ENCODE measurements at places on chromosomes 4 and X.

DNA sequence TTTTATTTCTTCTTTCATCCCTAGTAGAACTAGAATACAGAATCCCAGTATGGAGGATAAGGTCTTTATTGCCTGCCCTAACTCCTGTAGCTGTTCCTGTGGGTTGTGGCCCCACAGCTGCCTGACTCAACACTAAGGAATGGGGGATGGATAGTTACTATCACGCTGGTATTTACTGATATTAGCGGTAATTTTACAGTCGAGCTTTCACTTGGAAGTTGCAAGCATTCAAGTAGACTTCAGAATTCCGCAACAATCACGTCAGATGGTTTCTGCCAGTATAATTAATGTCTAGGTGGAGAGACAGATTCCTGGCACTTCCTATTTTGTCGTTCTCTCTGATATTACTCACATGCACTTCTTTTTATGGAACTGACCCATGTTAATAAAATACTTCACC, 489.8 kb downstream of the PABPC4L start:
- no peak for DNase-seq

GRCh38 chrX:153485396-153486080, 9.2 kb upstream of the BGN start:
- no peak for DNase-seq

GRCh38 chrX:44935640-44936039, 62.7 kb downstream of the KDM6A start:
- no peak for DNase-seq

DNA sequence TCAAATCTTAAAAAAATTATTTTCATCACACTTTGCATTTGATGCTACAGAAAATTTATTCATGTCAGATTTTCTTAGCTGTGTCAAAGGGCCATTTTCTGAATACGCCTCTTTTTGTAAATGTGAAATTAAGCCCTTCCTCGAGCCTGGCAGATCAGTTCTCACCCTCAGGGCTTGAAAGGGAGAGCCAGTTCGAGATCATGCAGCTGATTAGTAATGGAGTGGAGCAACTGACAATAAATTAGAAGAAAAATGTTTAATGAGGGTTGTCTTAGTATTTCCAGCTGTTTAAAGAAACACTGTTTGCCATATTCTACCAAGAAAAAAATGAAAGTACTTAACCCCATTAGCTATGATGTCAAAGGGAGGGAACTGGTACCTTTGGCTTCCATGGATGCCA, 28.7 kb downstream of the CC2D2A start:
- no peak for DNase-seq

GRCh38 chrX:13759152-13759718, 24.7 kb downstream of the OFD1 start:
- DNase-seq = no peak

DNA sequence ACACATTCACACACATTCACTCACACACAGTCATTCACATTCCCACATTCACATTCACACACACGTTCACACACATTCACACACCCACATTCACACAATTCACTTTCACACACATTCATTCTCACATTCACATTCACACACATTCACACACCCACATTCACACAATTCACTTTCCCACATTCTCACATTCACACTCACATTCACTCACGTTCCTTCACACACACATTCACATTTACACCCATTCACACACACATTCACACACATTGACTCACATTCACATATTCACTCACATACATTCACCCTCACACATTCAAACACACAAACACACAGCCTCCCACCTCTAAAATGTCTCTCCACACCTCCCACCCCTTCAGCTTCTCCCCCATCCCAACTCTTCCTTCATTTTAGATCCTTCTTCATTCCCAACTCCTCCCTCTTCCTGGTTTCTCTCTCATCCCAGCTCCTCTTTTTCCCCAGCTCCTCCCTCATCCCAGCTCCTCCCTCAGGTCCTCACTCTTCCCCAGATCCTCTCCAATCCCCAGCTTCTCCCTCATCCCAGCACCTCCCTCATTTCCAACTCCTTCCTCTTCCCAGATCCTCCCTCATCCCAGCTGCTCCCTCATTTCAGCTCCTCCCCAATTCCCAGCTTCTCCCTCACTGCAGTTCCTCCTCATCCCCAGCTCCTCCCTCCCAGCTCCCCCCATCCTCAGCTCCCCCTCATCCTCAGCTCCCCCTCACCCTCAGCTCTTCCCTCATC, 111.0 kb downstream of the FAM53A start:
- DNase-seq = no peak

DNA sequence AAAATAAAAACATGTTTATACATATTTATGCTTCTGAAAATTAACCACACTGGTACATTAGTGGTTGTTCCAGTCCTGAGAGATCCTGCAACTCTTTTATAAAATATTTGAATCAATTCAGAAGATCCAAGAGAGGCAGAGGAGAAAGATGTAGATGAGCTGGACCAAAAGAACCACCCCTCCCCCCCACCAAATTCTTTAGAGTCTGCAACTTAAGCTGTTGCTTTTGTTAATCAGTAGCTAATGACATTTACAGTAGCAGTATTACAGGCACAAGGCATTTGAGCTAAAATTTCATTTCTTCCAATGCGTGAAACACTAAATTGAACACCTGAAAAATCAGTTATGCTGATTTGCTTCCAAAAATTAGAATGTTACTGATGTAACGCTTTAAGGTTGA, 61.5 kb downstream of the PDK3 start:
- no peak for DNase-seq

- no peak for DNase-seq
Measured at GRCh38 chrX:22538580-22538979, 265.9 kb downstream of the CBLL2 start.

DNA sequence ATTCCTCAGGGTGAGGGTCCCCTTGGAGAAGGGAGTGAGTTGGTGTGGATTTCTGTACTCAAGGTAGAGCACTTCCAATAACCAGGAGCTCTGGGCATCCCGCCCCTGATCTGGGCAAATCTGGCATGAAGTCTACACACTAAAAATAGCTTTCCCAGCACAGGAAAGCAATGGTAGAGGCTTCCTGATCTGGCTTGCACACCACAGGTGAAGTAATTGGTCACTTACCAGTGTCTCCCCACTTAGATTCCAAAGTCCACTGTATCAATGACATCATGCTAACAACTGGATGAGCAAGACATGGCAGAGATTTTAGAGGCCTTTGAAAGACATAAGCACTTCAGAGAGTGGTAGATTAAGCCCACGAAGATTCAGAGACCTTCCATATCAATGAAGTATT, 17.8 kb upstream of the IDS start:
- DNase-seq = no peak

GRCh38 chr4:110085131-110085530, 113.3 kb downstream of the ELOVL6 start:
- DNase-seq = no peak

- DNase-seq = no peak
Measured at GRCh38 chrX:82848111-82848510, 660.0 kb upstream of the POU3F4 start.

DNA sequence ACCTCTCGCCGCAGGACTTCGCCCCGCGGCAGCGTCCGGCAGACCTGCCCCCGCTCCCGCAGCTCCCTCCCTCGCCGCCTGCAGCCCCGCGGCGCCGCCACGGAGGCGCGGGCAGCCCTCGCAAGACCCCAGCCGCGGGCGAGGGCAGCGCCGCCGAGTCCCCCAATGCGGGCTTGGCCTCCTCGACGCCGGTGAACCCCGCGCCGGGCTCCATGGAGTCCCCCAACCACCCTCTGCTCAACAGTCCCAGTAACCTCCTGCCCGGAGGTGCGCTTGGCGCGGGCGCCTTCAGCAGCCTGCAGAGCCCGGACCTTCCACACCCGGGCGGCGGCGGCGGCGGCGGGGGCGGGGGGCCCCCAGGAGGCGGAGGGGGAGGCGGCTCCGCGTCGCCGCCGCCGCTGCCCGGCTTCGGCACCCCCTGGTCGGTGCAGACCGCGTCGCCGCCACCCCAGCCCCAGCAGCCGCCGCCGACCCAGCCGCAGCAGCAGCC, 1.2 kb downstream of the CPEB2 start:
- peak; percentile 33 for DNase-seq

DNA sequence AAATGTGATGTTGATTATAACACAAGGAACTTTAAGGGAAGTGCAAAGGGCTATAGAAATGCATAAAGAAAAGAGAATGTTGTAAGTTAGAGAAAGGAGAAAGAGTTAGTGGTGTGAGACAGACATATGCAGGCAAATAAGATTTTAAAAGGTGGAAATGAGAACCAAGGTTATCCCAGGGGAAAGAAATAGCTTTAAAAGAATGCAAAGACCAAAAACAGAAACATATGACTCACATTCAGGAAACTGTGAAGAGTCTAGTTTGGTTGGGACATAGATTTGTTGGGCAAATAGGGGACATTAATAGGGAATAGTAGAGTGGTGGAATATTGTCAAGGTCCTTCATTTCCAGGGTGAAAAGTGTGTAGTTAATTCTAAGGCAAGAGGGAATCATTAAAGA, 52.4 kb downstream of the MAPK10 start:
- DNase-seq = no peak

GRCh38 chrX:15055146-15055930, 182.1 kb downstream of the MOSPD2 start:
- no peak for DNase-seq

DNA sequence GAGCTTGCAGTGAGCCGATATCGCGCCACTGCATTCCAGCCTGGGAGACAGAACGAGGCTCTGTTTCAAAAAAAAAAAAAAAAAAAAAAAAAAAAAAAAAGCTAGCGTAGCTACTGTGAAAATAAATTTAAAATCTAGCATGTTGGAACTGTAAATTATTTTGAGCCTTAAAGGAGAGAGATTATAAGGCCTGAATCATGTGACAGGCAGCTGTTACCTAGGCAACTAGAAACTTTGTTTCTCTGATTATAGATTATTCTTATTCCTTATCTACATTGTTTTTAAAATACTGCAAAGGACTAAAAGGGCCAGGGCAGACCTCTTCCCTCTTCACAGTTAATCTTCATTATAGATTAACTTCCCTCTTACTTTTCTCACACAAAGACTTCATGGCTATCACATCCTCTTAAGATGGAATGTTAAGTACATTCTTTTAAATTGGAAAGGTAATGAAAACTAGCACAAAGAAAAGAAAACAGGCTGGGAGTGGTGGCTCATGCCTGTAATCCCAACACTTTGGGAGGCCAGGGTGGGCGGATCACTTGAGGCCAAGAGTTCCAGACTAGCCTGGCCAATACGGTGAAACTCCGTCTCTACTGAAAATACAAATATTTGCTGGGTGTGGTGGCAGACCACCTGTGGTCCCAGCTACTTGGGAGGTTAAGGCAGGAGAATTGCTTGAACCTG, 21.1 kb upstream of the PDS5A start:
- no peak for DNase-seq

- DNase-seq = no peak
Measured at GRCh38 chr4:10204401-10205058, 87.9 kb upstream of the WDR1 start.

DNA sequence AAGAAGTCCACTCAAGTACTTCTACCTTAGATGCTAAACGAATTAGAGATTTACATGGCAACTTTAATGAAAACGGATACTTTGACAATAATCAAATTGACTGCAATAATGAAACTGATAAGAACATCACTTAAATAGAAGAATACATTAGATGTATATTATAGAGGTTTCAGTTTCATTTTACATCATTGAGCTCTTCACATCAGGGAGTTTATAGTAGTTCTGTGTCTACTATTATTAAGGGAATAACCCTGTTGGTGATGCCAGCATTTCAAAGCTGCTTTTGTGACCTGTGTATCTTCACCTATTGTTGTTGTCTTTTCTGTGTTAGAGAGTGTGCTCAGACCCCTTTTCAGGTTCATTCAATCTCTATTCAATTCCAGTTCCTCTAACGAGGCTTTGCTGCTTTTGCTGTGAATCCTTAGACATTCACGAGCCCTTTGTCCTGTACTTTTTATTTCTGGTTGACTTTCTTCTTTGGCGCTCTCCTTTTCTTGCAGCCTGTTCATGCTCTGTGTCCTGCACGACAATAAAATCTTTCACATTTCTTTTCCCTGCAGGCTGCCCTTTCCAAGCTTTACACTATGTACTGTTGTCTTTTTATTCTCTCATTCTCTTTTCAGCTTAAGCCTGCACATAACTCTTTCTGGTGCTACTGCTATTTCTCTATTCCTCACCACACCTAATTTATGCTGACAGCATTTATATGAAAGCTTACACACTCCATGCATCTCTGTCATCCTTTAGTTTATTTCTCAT, 232.1 kb downstream of the CPE start:
- DNase-seq = no peak

DNA sequence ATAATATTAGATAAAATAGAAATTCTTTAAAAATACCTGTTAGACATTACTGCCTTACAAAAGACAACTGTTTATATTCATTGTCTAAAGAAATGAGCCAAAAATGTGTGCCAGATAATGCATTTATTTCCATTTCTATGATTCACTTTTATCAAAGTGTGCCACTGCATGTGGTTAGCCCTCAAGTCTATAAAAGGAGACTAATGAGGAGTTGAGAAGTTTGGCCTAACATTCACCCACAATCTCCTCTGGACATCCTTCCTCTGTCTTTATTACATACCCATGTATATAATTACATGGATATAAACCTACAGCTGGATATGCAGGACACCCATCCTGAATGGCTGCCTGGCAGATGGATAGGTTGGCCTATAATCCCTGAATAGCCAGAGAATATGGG, 42.6 kb upstream of the PDE5A start:
- no peak for DNase-seq

DNA sequence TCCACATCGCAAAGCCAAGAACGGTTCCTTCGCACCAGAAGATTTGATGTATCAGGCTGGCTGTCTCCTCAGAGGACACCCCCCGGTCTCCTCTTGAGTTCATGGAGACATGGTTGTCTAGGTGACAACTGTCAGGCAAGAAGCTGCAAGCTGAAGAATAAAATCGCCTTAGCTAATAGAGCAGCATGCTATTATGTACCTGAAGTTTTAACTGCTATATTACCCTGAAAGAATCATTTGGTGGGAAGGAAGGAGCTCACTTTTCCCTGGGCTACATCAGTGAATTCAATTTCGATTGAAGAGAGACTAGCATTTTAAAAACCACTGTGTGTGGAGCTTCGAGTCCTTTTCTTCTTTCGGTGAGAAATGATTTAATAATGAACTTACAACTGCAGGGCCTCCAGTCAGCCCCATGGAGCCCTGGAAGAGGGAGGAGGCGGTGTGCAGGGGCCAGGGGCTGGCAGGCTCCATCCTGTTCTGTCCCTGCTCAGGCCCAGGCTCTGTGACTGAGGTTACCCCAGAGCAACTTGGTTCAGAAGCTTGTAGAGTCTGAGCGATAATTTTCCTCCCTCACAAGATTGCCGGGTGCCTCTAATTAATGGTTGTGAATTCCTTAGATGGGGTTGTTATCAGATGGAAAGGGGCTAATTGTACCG, 191.3 kb downstream of the MID1IP1 start:
- no peak for DNase-seq

- DNase-seq = no peak
Measured at GRCh38 chrX:73863268-73863667, 300.3 kb downstream of the CHIC1 start.

- no peak for DNase-seq
Measured at GRCh38 chrX:52983321-52984000, 25.1 kb upstream of the FAM156A start.

DNA sequence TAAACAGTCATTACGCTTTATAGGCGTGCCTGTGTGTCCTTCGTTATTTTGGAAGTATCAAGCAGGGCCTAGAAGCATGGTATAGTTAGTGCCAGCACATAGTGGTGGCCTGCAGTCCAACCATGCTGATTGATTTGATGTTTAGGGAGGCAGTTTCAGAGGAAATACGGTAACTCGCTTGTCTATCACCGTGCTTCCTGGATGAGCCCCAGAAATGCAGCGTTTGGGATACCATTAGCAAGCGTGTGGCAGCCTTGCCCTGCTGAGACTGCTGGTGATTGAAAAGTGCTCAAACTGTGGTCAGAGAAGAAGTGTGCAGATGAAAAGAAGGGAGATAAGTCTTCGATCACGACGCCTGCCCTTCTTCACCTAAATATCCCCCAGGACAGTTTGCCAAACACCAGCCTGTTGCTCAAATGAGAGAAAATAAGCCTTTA, 158.4 kb downstream of the CHIC2 start:
- no peak for DNase-seq
